CD8-positive, alpha-beta memory T cell (primary cell): ENCODE measurements at places on chromosomes 11 and 22. TPM values are rescaled to one million over a fixed set of nuclear protein-coding genes. Genes with fewer than 3 reads are reported as not detected.

GRCh38 chr11:68524213-68524612 is 63.7 kb downstream of the PPP6R3 start:
- peaks cover 50% of the 10 kb centered on the region for H3K36me3 ChIP-seq
- H3K27ac ChIP-seq = no peak overlapping the region
- H3K4me1 ChIP-seq = peaks cover 47% of the 10 kb centered on the region

- DNase-seq = no peak
- no peaks in the 10 kb centered on the region for H3K36me3 ChIP-seq
- H3K27me3 ChIP-seq = no peaks in the 10 kb centered on the region
Measured at GRCh38 chr22:27336151-27337090, 465.1 kb downstream of the MN1 start.

DNA sequence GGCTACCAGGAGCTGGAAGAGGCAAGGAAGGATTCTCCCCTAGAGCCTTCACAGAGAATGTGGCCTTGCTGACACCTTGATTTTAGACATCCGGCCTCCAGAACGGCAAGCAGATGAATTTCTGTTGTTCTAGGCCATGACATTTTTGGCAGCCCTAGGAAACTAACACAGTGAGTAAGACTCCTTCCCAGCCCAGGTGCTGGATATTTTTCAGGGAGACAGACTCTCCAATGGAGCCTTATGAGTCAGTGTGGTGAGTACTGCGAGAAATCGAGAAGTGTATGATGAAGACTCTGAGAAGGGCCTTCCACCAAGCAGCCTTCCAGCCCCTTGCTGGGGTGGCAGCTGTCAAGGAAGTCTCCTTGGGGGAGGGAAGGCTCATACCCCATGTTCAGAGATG is 114.4 kb downstream of the OSBP2 start:
- no peaks in the 10 kb centered on the region for H3K36me3 ChIP-seq
- H3K4me3 ChIP-seq = no peak overlapping the region
- DNase-seq = no peak
- no peaks in the 10 kb centered on the region for H3K27me3 ChIP-seq
- no peaks in the 10 kb centered on the region for H3K4me1 ChIP-seq

DNA sequence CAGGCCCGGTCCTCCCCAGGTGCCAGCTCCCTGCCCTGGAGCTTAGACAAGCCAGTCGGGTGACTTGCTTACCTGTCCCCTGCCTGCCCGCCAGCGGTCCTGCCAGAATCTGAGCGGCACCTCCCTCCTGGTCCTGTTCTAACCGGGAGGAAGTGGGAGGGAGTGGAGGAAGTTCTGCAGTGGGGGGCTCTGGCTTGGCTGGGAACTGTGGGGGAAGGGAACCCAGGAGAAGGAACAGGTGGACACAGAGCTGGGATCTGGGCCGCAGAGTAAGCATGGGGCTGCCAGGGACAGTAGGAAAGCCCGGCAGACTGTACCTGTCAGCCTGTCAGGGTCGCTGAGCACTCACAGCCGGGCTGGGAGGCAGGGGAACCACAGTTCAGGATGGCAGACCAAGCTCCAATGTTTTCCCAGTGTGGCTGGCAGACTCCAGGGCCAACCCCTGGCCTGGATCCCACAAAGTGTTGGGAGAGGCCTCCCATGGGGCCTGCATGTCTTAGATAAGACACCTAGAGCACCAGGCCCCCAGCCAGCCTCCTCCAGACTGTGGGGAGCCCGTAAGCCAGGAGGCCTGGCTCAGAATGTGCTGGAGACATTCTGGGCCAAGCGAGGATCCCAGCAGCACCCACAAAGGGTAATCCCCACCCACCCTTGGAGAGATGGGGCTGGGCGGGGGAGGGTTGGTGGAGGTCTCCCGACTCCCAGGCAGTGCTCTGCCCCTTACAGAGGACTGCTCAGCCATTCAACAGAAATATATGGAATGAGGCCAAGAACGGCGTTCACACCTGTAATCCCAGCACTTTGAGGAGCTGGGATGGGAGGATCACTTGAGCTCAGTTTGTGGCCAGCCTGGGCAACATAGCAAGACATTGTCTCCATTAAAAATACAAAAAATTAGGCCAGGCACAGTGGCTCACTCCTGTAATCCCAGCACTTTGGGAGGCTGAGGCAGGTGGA is 2.3 kb downstream of the CYB5R3 start:
- H3K27ac ChIP-seq = no peak overlapping the region
- H3K4me1 ChIP-seq = peaks cover 37% of the 10 kb centered on the region
- DNase-seq = no peak

GRCh38 chr11:77303328-77303727 is 1.8 kb upstream of the GDPD4 start:
- no peaks in the 10 kb centered on the region for H3K4me1 ChIP-seq
- H3K4me3 ChIP-seq = no peak overlapping the region
- no peak for DNase-seq
- no peaks in the 10 kb centered on the region for H3K27me3 ChIP-seq
- H3K36me3 ChIP-seq = no peaks in the 10 kb centered on the region

- DNase-seq = no peak
- H3K4me1 ChIP-seq = no peaks in the 10 kb centered on the region
- no peak overlapping the region for H3K27ac ChIP-seq
- H3K36me3 ChIP-seq = no peaks in the 10 kb centered on the region
- no peaks in the 10 kb centered on the region for H3K27me3 ChIP-seq
Measured at GRCh38 chr11:7600205-7600775, 73.0 kb downstream of the CYB5R2 start.

DNA sequence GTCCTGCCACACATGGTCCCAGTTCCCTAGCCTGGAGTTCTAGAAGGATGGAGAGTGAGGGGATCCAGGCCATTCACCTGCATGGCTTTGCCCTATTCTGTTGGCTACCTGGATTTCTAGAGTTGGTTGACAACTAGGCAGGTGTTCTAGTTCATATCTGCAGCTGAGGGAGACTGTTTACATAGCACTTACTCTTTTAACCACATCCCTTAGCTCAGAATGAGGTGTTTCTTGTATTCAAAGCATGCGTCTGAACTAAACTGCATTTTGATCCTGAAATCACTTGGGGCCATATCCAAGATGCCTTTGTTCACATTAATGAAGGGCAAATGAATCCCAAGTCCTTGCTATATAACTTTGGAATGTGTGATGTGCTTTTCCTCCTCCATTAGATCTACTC is 60.9 kb downstream of the SYT13 start:
- no peak overlapping the region for H3K27ac ChIP-seq
- no peak for DNase-seq
- H3K27me3 ChIP-seq = no peaks in the 10 kb centered on the region
- no peaks in the 10 kb centered on the region for H3K36me3 ChIP-seq

DNA sequence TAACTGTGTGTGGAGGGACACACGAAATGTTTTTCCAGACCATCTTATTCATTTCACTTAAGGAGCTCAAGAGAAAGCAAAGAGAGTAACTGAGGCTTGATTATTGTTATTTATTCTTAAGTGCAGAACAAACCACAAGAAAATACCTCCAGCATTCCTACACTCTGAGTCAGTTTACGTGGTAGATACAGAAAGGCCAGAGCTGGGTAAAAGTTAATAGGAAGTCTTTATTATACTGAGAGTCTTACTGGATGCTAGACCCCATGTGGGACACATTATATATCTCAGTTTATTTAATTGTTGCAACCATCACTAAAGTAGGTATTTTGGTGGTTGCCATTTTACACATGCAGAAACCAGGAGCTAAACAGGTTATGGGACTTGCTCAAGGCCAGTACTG is 261.4 kb upstream of the POU2AF2 start:
- H3K4me1 ChIP-seq = no peaks in the 10 kb centered on the region
- H3K27ac ChIP-seq = no peak overlapping the region
- H3K4me3 ChIP-seq = no peak overlapping the region
- no peaks in the 10 kb centered on the region for H3K27me3 ChIP-seq

DNA sequence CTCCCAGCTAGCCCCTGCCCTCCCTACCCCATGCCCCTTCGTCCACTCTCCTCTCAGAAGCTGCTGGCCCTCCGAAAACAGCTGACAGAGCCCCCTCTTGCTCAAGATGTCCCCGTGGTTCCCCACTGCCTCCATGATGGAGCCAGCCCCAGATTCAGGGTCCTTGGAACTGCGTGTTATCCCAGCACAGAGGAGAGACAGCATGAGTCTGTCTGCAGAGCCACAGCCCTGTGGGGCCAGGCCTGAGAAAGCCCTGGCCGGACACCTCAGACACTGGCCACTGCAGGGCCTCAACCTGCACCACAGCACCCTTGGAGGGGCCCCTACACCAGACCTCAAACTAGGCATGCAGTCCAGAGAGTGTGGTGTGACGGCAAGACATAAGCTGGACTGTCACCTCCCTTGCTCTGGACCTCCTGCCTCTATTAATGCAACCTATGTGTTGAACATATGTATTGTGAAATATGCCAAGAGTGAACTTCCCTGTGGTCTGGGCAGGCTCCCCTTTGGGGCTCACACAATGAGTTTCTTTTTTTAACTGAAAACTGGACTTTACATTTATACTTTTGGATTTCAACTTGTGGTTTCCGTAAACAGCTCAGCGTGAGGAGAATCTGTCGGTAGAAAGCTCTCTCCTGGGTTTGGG is 9.6 kb downstream of the PNPLA5 start:
- no peak for DNase-seq
- no peaks in the 10 kb centered on the region for H3K36me3 ChIP-seq
- H3K27ac ChIP-seq = no peak overlapping the region
- no peaks in the 10 kb centered on the region for H3K27me3 ChIP-seq
- no peak overlapping the region for H3K4me3 ChIP-seq

The NXPE4 gene
- not detected for total RNA-seq

The LRRN4CL gene
- total RNA-seq = 0.22 TPM

The PSMA1 gene
- total RNA-seq = 344 TPM

The CRYBB1 gene
- not detected for total RNA-seq

The OR56A3 gene
- total RNA-seq = not detected
